Neural cell (in vitro differentiated cells): ENCODE measurements at places on chromosomes 1 and 21. TPM values are rescaled to one million over a fixed set of nuclear protein-coding genes. Genes with fewer than 3 reads are reported as not detected.

The TMPRSS3 gene
- polyA plus RNA-seq = 0.12 TPM in 1 of 2 replicates, not detected in the other

The CFHR1 gene
- not detected in 2 replicates for polyA plus RNA-seq

The DNAH14 gene
- polyA plus RNA-seq = 9.6 and 24.9 TPM in 2 replicates

The CELSR2 gene
- 7.9 and 9.5 TPM in 2 replicates for polyA plus RNA-seq

The PRAMEF15 gene
- polyA plus RNA-seq = not detected in 2 replicates

The VCAM1 gene
- polyA plus RNA-seq = 3.2 and 5.2 TPM in 2 replicates

The FCN3 gene
- polyA plus RNA-seq = not detected in 2 replicates

The C8B gene
- polyA plus RNA-seq = 0.50 TPM in 1 of 2 replicates, not detected in the other

The VAV3 gene
- polyA plus RNA-seq = 7.6 and 10.3 TPM in 2 replicates

The METTL18 gene
- polyA plus RNA-seq = 7.0 and 8.5 TPM in 2 replicates

The CYP4X1 gene
- polyA plus RNA-seq = 20.7 and 22.8 TPM in 2 replicates

The TMEM53 gene
- polyA plus RNA-seq = 13.4 and 21.4 TPM in 2 replicates

The GIPC2 gene
- 0.72 and 1.3 TPM in 2 replicates for polyA plus RNA-seq

The TSSK3 gene
- polyA plus RNA-seq = not detected in 2 replicates

The HAO2 gene
- polyA plus RNA-seq = not detected in 2 replicates

The KLF17 gene
- not detected in 2 replicates for polyA plus RNA-seq

The OLIG2 gene
- polyA plus RNA-seq = 0.84 and 0.90 TPM in 2 replicates

The KRTAP21-2 gene
- not detected in 2 replicates for polyA plus RNA-seq
